ENCODE measurements at places on chromosomes 1 and 21.
A peak's percentile ranks its signal among the peaks of the same experiment; 100 is the strongest.

DNA sequence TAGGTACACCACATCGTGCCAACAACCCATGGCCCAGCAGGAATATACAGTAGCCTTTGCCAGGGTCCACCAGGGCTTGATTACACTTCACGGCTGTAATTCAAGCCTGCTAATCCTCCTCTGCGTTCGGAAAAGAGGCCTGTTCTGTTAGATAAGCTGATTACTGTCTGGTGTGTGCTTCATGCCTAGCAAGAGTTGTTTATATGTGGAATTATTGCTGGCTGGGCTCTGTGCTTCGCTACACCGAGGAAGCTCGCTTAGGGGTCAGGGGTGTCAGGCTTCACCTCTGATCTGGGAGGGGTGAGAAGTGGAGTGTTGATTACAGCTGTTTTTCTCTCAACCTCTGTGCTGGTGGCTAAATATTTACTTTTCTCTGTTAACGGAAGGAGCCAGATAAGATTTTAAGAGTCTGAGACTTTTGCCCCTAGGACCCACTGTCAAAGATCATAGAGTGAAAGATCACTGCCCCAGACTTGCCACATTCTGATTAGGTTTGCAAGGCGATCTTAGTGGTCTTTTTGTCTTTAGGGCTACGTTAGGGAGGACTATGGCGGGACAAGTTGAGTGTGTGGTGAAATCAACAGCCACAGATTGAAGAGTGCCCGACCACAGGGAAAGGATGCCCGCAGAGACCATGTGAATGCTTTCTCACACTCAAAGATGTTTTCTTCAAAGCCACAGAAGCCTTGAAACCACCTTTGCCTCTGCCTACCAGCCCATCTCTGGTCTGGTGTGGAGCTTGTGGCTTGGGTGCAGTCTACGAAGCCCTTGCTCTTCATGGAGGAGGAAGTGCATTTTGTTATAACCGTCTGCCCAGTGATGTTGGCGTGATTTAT, 216.1 kb downstream of the PBX1 start:
- DNase-seq: no peak

DNA sequence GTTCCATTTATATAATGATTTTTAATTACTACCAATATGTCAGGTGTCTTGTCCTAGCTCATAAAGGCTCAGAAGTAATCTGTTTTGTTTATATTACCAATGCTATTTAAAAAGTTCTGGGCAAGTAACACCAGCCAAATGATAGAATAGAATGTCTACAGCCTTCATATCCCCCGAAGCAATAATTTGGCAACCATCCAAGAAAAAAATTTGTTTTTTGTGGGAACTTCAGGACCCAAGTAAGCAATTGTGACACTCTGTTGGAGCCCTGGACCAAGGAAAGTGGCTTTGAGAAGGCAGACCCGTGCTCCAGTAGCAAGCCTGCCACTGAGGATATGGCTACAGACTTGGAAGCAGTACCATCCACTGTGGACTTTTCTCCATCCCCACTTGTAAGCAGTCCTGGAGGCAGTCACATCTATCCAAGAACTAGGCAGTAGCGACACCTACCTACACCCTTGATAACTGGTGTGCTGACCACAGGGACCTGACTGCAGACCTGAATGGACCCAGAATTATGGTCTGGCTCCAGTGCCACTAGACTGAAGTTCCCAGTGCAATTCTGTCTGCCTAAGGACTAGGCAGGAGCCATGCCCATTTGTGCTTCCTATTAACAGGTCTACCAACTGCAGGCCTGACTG, 870.7 kb upstream of the ADGRL2 start:
- DNase-seq: no peak

DNA sequence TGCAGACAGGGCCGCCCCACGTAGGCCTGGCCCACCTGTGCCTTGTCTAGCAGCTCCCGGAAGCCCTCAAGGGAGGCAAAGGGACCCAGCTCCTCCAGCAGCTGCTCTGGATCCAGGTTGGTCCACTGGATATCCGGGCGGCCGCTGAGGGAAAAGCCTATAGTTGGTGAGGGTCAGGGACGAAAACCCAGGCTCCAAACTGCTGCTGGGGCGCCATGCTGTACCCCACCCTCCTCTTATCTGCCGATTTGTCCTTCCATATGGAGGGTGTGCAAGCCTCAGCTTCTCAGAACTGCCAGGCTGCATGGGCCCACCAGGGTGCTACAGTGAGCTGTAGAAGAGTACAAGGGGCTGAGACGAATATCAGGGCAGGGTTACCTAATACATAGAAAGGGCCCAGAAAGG, 12.2 kb downstream of the PTCH2 start:
- DNase-seq: no peak

DNA sequence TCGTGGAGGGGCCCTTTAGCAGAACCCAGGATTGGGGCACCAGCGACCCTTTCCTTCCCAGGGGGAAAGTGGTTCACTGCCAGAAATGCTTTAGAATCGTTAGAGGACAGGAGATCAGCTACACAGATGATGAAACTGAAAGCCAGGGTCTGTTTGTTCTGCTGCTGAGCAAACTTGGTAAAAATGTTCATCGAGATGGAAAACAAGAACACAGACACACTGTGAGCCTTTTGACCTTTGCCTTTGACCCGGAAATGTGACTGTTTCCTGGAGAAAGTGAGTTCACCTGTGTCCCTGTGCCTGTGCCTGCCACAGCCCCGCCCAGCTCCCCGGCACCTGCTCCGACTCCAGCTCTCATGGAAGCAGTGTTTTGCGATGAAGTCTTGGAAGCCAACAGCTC, 234.3 kb downstream of the CAMTA1 start:
- no peak for DNase-seq

GRCh38 chr1:246513041-246513440, 6.0 kb upstream of the SMYD3 start:
- DNase-seq: no peak

DNA sequence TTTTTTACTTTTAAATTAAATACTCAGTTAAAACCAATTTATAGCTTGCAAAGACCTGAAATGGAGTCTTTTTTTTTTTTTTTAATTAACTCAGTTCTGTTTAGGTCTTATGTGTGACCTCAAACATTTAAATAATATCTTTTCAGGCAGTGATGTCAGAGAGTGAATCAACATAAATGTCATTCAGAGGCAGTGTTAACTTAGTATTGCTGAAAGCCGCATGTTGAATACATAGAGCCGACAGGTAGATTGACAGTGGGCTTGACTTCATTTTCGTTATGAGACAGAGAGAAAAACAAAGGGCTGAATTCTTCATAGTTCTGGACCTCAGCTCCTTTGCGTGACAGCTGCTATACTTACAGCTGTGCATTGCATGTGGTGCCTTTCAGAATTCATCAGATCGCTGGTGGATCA, 51.5 kb downstream of the PRDM2 start:
- no peak for DNase-seq

- no peak for DNase-seq
These were observed 596 bp downstream of the ITGB2 start for GRCh38 chr21:44919913-44920693.

DNA sequence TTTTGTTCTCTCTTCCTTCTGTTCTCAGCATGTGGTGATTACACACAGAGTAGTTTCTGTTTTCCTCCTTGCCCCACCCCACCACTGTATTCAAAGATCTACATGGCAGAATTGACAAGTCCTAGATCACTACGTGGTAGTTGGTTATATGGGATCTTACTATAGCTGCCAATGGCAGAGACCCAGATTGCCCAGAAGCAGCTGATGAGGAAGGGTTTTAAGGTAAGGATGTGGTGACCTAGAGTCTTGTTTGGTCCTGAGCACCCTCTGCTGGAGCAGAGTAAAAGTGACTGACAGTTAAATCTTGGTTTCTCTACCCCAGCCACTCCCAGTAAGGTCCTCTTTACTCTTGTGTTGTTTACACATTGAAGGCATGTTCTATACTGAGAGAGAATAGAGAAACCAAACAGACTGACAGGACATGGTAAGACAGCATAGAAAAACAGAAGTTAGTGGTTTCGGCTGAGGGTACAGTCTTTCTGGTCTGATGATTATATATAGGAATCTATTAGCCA, 22.8 kb upstream of the STRIP1 start:
- peak; percentile 81 for DNase-seq

GRCh38 chr1:52385376-52385775, 18.8 kb downstream of the ORC1 start:
- DNase-seq: no peak

GRCh38 chr21:36966821-36967768, 626 bp upstream of the HLCS start:
- no peak for DNase-seq

GRCh38 chr1:75308365-75308764, 174.2 kb downstream of the LHX8 start:
- DNase-seq: no peak

DNA sequence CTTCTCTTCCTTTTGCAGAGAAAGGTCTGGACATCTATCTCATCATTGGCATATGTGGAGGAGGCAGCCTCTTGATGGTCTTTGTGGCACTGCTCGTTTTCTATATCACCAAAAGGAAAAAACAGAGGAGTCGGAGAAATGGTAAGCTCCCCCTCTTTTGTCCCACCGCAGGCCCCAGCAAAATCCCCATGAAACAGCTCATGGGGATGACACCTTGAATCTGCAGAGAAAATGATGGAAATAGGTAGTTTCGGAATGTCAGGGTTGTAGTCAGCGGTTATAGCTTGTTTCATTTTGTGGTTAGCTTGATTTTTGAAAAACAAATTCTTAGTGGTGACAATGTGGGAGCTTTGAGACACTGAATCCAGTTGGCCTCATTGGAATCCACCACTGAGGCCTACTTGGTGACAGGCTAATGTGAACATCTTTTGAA, 10.3 kb downstream of the CD2 start:
- no peak for DNase-seq

GRCh38 chr1:52166996-52167753, 25.3 kb downstream of the ZFYVE9 start:
- no peak for DNase-seq

GRCh38 chr1:98766255-98766654, 104.7 kb downstream of the SNX7 start:
- peak; percentile 77 for DNase-seq

GRCh38 chr1:201418461-201418860, 3.1 kb downstream of the TNNI1 start:
- DNase-seq: no peak

- peak; percentile 43 for DNase-seq
These were observed 10.9 kb downstream of the ARHGEF2 start for GRCh38 chr1:155967341-155968050.

DNA sequence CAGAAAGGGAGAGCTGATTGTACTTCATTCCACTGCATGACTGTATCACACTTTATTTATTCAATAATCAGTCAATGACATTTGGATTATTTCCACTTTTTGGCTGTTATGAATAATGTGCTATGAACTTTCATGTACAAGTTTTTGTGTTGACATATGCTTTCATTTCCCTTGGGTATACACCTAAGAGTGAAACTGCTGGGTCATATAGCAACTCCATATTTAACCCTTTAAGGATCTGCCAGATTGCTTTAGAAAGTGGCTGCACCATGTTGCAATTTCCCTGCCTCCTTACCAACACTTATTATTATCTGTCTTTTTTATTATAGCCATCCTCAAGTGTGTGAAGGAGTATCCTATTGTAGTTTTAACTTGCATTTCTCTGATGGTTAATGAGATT, 108.8 kb upstream of the KCNK1 start:
- DNase-seq: no peak

DNA sequence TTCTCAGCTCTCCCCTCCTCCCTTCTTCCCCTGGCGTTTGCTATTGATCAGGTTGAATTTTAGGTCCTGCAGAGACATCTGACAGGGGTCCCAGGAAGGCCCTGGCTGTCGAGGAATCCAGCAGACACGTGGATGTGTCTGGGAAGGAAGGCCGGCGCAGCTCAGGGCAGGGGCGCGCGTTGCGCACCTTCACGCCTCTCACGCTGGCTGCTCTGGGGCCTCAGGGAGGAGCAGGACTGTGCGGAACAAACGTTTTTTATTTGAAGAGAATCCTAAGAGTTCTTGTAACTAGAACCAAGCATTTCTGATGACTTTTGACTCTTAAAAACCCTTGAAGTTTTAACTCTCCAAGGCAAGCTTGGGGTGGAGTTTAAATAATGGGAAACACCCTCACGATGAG, 54.2 kb downstream of the SLC37A1 start:
- no peak for DNase-seq

- DNase-seq: no peak
These were observed 3.4 kb upstream of the SPAG17 start for GRCh38 chr1:118188411-118188810.

- no peak for DNase-seq
These were observed 8.2 kb downstream of the RHBG start for GRCh38 chr1:156376958-156377919.

DNA sequence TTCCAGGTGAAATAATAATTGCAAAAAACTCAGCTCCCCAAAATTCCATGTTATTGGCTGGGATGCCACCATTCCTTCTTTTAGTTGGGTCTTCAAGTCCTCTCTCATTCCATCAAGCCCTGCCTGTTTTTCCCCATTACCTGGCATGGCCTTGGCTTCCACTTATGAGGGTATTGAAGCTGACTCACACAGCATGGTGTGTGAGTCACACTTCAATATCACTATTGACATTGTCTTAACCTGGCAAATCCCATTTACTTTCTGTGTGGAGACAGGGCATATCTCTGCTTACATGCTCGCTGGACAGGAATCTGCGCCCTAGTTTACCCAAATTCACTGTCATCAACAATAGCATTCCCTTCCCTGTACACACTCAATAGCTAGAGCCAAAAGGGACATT, 1806.8 kb downstream of the BRINP3 start:
- DNase-seq: no peak

- no peak for DNase-seq
These were observed 11.1 kb downstream of the ATP6V1G3 start for GRCh38 chr1:198529414-198529813.

GRCh38 chr1:66388913-66389312, 145.0 kb upstream of the SGIP1 start:
- no peak for DNase-seq

GRCh38 chr1:245800901-245801605, 646.3 kb downstream of the KIF26B start:
- no peak for DNase-seq

DNA sequence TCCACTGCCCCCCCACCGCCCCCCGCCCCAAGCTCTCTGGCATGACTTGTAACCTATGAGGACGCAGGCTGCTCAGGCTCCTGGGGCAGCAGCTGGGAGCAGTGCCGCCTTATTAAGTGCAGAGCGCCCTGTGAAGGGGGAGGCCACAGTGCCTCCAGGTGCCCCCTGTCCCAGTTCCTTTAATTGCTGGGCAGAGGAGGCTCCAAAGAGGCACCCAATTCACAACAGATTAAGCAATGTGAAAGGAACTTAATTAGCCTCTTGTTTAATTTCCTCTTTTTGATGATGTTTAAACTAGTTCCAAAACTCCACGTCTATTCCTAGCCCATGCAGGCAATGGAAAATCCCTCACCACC, 3.0 kb downstream of the RXFP4 start:
- DNase-seq: no peak

- no peak for DNase-seq
These were observed 13.5 kb upstream of the PEX10 start for GRCh38 chr1:2425892-2426291.

DNA sequence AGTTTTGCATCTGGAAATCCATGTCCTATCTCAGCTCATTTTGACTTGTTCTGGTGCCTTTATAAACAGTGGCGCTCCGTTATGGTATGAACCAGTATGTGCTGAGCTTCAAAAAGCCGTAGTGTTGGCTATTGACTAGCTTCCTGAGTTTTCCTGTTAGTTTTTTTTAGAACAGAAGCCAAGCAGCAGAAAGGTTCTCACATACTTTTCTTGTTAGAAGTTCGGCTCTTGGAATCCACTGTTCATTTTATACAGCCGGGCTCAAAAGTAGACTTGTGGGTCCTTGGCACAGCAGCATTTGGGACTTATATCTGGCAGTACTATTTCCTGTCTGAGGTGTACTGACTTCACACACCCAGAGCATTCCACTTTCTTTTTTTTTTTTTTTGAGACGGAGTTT, 63.8 kb downstream of the TBCE start:
- no peak for DNase-seq

- no peak for DNase-seq
These were observed 27.2 kb downstream of the CNN3 start for GRCh38 chr1:94899756-94900155.
